NCI-H524 treated with DMSO at 0.1 percent for 48 hours (cell line): ENCODE measurements at places on chromosomes 12 and 14.

DNA sequence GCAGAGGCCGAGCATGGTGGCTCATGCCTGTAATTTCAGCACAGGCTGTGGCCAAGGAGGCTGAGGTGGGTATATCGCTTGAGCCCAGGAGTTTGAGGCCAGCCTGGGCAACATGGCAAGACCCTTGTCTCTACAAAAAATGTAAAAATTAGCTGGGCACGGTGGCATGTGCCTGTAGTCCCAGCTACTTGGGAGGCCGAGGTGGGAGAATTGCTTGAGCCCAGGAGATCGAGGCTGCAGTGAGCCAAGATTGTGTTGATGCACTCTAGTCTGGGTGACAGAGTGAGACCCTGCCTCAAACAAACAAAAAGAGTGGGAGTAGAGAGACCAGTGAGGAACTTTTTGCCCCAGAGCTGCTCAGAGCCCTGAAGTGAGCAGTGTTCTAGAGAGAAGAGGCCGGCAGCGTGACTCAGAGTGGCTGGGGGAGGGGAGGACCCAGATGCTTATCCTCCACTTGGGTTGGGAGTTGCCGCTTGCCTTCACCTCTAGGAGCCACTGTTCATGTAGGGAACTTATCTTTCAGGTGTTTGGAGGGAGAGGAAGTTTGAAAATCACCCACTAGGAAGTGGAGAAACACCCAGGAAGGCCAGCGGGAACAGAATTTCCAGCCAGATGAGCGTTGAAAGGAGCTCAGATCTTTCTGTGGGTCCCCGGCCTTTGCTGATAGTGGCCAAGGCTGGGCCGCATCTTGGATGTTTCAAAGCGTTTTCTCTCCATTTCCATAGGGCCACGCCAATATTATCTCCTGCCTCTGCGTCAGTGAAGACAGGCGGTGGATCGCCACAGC, 15.3 kb downstream of the CFAP251 start:
- DNase-seq, result no peak

- DNase-seq, result no peak
Observed at GRCh38 chr14:51719955-51720354, 68.2 kb downstream of the FRMD6 start.

DNA sequence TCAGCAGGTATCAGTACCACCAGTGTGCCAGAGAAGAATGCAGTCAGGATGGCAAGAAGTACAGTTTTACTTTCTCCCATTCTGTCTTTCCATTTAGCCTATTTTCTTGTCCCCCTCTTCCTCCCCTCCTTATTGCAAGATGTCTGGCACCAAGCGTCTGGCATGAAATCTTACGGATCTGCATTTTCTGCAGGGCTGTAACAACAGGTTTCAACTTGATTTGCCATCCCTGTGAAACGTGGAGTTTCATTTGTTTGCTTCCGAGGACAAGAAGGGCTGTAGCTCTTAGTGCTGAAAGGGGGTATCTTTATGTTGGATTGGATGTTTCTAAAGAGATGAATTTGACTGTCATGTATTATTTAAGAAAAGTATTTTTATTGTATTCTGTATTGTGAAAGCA, 1110.6 kb downstream of the BCL11B start:
- no peak for DNase-seq

DNA sequence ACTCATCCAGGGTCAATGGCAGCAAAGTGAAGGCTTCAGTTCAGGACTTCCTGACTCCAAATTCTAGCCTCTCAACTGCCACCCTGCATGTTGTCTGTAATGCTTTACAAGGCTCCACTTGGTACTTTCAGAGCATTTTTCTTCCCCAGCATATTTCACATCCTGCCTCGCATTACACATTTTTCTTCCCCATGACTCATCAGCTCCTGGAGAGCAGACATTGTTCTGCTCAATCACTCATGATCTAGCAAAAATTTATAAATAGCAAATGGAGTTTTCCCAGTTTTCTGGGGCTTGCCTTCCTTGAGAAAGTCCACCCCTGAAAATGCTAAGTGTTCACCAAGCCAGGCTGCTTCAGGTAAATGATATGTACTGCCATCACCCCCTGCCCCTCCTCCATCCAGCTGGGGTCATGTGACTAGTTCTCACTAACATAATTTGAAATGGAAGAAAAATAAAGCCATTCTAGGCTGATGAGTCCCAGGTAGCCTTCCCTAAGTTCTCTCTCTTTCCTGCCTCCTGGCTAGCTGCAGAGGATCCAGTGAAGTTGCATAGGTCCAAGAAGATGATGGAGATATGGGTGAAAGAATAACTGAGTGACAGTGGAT, 69.4 kb downstream of the ARMH4 start:
- no peak for DNase-seq
